Cortex of kidney (tissue), 1 donor: ENCODE measurements at places on chromosomes 1 and 21.

GRCh38 chr1:198890214-198890930 lies 251.5 kb downstream of the PTPRC start:
- no peak for DNase-seq

DNA sequence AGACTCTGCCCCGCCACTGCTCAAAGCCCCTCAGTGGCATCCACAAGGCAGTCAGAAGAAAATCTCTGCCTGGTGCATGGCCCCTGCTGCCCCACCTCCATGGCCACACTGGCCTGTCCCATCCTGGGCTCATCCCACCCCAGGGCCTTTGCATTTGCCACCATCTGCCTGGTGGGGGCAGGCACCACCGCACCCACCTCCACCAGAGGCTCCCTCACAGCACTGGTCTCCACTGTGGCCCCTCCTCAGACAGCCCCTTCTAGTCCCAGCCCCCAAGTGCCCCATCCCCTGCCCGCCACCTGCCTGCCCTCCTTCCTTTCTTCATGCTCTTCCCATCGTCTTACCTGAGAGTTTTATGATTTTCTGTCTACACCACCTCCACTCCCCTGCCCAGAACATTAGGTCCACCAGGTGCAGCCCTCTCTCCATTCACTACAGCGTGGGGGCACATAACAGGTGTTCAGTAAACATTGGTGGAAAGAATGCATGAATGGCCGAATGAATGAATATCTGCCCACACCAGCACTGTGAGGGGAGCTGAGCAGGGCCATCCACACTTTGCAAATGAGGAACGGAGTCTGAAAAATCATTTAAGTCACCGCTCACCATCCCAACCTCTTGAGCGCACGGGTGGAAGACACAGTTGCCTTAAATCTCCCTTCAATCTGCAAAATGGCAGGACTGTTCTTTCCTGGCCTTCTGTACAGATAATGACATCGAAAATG lies 2.1 kb downstream of the PRDM15 start:
- DNase-seq = no peak

DNA sequence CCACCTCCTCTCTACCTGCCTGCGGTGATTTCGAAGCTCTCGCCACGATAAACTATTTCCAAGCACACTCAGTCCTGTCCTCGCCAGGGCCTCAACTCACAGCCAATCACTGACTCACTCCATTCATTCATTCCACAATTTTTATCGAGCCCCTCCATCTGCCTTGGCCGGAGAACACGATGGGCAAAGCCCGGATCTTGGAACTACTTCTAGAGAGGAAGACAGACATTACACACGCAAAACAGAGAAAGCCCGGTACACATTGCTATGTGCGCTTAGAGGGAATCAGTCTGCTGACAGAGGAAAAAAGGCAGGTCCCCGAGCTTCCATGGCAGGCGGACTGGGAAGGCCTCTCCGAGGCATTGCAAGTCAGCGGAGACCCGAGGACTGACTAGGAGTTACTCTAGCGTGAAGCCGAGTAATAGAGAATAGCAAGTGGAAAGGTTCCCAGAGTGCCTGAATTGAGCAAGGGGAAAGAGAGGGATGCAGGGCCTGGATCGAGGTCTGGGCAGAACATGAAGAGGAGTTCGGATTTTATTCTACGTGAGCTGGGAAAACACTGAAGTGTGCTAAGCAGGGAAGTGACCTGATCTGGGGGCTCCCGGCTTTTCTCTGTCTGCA lies 54.2 kb upstream of the DNAJC6 start:
- no peak for DNase-seq

DNA sequence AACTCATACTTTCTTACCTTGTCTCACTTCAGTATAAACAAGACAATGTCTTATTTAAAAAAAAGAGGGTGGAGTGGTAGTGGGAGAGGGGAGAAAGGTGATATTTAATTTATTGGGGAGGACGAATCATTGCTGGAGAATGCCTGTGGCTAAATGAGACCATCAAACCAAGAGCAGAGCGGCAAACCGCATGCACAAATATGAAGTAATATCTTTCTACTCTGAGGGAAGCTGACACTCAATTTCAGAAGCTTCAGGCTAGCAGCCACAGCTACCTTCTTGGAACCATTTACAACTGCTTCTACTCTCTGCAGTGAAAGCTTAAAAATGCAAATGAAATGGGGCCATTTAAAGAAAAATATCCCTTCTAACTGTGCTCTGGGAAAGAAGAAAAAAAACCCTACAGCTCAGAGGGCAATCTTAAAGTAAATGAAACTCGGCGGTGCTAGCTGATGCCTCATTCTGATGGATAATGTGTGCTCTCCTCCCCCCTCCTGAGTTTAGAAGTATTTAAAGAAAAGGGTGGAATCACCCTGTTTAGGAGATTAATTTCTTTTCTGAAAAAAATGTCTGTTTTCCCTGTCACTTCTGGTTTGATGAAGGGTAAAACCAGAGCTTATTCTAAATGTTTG lies 178.2 kb upstream of the CAMK1G start:
- DNase-seq = no peak

DNA sequence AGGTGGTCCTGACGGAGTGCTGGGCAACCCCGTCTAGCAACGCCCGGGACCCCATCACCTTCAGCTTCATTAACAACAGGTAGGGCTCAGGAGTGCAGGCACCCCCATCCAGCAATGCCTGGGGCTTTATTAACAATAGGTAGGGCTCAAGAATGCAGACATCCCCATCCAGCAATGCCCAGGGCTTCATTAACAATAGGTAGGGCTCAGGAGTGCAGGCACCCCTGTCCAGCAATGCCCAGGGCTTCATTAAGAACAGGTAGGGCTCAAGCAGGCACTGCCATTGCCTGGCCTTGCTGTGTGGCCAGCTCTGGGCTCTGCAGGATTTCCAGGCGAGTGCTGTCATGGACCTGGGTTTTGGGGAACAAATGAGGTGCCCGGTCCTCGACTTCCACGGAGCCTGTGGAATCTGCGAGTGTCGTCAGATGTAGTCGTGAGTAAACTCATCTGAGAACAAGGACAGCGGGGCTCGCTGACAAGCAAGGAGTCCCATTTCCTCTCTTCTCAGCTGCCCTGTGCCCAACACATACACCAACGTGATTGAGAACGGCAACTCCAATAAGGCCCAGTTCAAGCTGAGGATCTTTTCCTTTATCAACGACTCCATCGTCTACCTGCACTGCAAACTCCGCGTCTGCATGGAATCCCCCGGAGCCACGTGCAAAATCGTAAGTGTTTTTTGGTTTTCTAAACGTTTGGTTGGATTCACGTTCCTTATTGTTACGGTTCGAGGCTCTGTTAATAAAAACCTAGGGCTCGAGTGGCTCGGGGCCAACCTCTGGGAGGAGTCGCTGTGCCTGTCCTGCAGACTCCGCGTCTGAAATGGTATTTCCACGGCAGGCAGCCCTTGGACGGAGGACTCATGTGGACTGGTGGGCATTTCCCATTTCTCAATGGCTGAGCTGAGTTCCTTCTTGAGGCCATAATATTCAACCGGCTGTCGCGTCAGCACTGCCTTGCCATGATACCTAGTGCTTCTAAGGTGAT lies 56.3 kb downstream of the UMODL1 start:
- DNase-seq = no peak

- DNase-seq = no peak
Observed at GRCh38 chr1:93078203-93078602, 880 bp upstream of the MTF2 start.

DNA sequence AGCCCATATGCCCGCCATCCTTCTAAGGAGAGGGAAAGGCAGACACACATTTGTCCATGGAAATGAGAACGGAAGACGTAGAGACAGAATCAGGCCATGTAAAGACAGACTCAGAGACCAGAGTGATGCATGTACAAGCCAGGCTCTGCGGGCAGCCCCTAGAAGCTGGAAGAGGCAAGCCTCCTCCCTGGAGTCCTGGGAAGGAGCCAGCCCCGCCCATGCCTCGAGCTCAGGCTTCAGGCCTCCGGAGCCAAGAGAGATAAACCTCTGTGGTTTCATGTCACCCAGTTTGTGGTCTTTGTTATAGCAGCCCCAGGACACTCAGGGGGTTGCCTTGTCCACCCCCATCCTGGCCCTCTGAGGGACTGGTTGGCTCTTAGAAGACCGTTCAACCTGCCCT lies 11.6 kb downstream of the PDE9A start:
- no peak for DNase-seq

- no peak for DNase-seq
Observed at GRCh38 chr21:36217743-36218142, 61.1 kb downstream of the DOP1B start.

GRCh38 chr1:6970221-6970620 lies 185.0 kb downstream of the CAMTA1 start:
- DNase-seq = no peak

- DNase-seq = no peak
Observed at GRCh38 chr1:75985827-75986226, 53.6 kb upstream of the ASB17 start.

- no peak for DNase-seq
Observed at GRCh38 chr1:37473431-37474045, 842 bp upstream of the ZC3H12A start.

- DNase-seq = no peak
Observed at GRCh38 chr1:113297749-113298148, 92.6 kb upstream of the MAGI3 start.

GRCh38 chr1:230636575-230637148 lies 5.6 kb upstream of the COG2 start:
- DNase-seq = no peak

DNA sequence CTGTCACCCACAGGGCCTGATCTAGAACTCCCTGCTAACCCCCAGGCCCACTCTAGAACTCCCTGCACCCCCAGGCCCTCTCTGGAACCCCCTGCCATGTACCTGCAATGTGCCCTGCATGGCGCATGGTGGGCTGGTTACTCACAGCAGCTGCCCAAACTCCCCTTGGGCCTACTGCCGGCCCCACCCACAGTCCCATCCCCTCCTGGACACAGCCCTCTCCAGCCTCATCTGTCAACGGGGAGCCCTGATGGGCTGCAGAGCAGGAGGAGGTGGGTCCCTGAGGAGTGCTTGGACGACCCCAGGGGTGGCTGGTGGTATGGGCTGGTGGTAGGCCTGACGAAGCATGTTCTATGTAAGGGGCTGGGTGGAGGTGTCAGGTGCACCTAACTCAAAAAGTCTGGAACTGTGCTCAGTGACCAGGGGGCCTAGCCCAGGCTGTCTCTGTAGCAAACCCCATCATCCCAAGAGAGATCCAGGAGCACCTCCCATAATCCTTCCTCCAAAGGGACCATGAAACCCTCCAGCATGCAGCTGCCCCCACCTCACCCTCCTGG lies 19.0 kb upstream of the PRSS38 start:
- no peak for DNase-seq

GRCh38 chr1:68046885-68047658 lies 3.4 kb downstream of the DIRAS3 start:
- DNase-seq = no peak

- DNase-seq = no peak
Observed at GRCh38 chr1:222732216-222733159, 4.5 kb upstream of the FAM177B start.

DNA sequence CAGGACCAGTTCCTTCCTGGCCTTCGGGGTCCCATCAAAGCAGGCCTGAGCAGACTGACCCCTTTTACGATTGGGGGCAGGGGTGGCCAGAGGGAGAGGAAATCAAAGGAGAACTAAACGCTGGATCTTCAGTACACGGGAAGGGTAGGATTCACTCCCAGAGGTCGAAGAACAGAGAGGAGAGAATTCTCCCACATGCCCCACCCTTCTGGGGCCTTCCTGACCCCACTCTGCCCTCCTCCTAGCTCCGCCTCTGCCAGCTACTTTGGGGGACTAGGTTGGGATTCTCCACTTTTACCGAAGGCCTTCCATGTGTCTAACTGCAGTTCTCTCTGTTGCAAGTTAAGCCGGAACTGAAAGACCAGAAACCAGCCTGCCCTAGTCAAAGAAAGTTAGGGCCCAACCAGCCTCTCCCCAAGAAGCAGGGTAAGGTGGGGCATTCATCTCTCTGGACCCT lies 654 bp upstream of the ARHGEF2 start:
- DNase-seq = no peak

DNA sequence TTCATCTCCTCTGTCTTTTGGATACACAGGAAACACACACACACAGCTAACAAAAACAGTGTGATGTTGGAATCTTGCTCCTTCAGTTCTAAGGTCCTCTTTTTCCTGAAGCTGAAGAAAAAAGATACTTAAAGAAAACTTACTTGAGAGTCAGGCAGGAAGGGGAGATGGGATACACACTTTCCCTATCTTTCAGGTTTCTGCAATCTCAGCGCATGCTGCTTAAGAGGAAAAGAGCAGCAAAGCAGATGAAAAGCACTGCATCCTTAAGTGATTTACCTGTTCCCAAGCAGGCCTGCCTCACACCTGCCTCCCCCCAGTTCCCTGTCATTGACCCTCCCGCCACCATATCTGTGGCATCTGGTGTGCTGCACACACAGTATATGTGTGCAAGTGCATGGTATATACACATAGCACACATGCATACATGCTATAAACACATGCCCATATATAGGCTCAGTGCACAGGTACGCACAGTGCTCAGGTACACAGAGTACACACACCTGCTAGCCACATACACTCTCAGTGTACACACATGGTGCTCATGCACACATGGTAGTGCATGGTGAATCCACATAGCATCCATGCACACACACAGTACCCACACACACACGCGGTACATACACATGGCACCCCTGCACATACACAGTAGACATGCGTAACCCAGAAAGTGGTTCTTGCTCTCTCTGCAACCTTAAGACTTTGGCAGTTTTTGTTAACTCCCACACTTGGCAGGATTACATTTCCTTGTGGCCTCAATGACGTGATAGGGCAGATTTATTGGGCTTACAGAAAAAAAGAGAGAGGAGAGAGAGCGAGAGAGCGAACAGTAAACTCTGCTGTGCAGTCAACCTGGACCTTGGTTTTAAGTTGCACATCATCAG lies 166.9 kb downstream of the TOMM20 start:
- no peak for DNase-seq

- no peak for DNase-seq
Observed at GRCh38 chr1:26138974-26139558, 19.8 kb upstream of the FAM110D start.

GRCh38 chr1:236016083-236016482 lies 48.8 kb downstream of the NID1 start:
- no peak for DNase-seq
